ENCODE measurements at places on chromosomes 4 and X.

- peak; percentile 15 for DNase-seq
Measured at GRCh38 chr4:53908661-53909078, 155.7 kb downstream of the CHIC2 start.

- DNase-seq = no peak
Measured at GRCh38 chrX:54994668-54995351, 822 bp upstream of the PFKFB1 start.

- DNase-seq = no peak
Measured at GRCh38 chr4:43987331-43987944, 461.2 kb downstream of the KCTD8 start.

DNA sequence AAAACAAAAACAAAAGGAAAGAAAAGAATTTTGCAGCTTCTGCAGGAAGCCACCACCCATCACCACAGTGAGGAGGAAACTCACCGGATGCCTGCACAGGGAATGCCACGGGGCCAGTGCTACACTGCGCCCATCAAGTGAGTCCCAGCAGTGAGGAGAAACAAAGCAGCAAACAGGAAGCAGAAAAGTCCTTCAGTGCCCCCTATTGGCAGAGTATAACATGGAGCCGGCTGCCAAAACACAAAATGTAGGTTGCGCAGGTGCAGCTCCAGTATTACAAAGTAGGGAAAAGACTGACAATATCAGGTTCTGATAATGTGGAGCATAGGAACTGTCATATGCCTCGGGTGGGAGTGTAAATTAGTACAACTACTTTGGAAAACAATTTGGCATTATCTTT is 23.3 kb upstream of the SCML2 start:
- peak; percentile 35 for DNase-seq

GRCh38 chr4:147463065-147463464 is 17.8 kb upstream of the EDNRA start:
- no peak for DNase-seq

DNA sequence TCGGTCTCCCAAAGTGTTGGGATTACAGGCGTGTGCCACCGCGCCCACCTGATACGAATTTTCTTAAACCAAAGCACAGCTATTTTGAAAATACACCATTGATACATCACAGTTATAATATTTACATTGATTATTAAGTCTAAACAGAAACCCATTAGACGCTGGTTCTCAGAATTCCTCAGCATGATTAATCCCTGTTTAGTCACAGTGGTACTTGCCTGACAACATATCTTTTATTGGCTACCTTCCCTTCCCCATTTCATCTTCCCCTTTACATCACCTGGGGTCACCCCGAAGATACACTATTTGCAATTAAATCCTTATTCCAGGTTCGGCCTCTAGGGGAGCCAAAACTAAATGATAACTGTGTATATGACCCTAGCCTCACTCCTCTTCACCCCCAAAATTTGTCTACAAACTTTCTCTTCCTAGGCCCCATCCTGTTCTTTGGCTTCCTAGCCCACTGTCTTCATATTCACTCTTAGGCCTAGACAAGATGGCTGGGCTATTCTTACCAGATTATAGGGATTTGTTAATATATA is 36.8 kb upstream of the IL1RAPL1 start:
- no peak for DNase-seq

- DNase-seq = no peak
Measured at GRCh38 chr4:6391852-6392188, 80.6 kb downstream of the PPP2R2C start.

GRCh38 chr4:12875640-12876243 is 608.4 kb downstream of the RAB28 start:
- no peak for DNase-seq

GRCh38 chrX:10636337-10636736 is 16.0 kb upstream of the MID1 start:
- DNase-seq = peak; percentile 48

- DNase-seq = no peak
Measured at GRCh38 chrX:9286234-9286633, 178.6 kb upstream of the TBL1X start.

DNA sequence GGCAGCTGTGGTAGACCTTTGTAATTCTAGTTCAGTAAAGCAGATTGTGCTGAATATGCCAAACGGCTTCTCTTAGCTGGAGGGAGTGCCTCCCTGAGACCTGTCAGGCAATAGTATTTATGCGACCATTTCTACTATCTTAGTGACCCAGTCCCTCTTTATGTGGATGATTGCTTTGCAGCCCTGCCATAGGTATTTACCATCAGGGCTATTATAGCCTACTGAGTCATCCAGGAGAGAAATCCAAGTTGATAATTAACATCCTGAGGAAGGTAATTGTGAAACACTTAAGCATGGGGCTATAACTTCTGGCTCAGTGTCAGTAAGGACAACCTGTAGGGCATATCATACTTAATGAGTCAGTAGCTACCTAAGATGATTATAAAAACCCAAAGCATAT is 103.9 kb upstream of the MAOA start:
- DNase-seq = no peak

DNA sequence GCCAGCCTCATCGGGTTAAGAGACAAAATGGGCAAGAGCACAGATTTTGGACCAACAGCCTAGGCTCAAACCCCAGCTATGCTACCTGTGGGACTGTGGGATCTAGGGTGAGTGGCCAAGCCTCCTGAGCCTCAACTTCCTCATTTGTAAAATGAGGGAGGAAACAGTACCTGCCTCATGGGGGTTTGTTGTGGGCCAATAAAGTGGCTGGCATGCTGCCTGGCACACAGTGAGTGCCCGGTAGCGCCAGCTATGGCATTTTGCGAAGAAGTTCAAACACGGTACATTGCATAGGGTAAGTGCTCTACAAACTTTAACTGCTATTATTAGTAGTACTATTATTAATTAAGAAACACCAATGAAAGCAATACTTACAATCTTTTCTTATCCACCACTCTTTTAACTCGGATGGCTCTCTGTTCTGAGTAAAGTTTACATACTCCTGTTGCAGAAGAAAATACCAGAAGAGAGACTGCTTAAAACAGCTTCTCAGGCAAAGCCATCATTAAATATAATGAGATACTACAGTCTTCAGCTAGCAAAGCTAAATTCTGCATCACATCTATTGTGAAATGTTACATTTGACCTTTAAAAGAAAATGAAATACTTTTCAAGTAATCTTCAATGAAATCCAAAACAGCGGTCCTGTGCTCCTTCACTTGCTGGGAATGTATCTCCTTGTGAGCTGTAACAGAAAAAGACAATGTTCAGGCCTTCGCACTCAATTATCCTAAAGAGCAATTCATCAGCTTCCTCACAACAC is 70.1 kb downstream of the NSG1 start:
- DNase-seq = no peak

GRCh38 chr4:138243369-138243768 is 1.2 kb upstream of the SLC7A11 start:
- DNase-seq = peak; percentile 42

DNA sequence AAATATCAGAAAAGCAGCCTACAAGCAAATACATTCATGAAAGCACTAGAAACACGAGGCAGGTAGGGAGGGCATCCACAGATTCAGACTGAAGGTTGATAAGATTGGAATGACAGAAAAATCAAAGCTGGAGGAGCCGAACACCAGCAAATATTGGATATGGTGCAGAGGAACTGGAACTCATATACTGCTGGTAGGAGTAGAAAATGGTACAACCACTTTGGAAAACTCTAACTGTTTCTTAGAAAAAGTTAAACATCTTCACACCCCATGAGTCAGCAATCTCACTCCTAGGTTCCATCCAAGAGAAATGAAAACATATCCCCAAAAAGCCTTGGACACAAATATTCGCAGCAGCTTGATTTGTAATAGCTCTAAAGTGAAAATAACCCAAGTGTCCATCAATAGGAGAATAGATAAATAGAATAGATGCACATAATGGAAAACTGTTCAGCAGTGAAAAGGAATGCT is 27.1 kb downstream of the CD99L2 start:
- no peak for DNase-seq

DNA sequence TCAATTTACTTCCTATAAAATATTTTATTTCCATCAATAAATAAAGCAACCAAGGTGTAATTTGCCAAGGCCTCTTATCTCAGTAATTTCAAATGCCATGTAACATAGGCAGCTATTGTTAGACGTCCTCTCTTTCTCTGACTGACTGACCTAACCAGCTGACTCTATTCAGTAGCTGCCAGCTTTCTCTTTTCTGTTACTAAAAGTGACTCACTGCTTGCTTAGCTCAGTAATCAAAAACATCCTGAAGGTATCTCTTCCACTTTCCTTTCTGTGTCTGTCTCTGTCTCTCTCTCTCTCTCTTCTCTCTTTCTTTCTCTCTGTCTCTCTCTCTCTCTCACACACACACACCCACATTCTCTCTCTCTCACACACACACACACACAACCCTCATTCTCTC is 134.2 kb downstream of the SPOCK3 start:
- peak; percentile 83 for DNase-seq

DNA sequence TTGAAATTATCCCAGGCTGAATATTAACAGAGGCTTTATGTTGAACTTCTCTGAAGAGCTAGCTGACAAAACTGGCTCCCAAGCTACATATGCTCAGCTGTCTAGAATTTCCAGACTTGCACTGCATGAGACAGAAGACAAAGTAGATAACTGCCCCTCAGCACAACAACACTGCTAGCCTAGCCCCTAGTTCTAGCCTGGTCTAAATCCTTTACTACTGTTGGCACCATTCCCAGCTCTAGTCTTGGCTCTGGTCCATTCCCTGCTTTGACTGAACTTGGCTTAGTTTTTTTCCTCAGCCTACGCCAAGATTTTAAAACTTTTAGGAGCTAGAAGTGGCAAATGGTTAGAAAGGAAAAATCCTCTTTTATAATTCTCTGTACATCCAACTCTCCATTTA is 7.6 kb upstream of the OPHN1 start:
- DNase-seq = no peak

GRCh38 chr4:73055241-73055897 is 14.1 kb downstream of the COX18 start:
- DNase-seq = no peak

GRCh38 chrX:30568136-30568535 is 9.4 kb downstream of the TASL start:
- no peak for DNase-seq

DNA sequence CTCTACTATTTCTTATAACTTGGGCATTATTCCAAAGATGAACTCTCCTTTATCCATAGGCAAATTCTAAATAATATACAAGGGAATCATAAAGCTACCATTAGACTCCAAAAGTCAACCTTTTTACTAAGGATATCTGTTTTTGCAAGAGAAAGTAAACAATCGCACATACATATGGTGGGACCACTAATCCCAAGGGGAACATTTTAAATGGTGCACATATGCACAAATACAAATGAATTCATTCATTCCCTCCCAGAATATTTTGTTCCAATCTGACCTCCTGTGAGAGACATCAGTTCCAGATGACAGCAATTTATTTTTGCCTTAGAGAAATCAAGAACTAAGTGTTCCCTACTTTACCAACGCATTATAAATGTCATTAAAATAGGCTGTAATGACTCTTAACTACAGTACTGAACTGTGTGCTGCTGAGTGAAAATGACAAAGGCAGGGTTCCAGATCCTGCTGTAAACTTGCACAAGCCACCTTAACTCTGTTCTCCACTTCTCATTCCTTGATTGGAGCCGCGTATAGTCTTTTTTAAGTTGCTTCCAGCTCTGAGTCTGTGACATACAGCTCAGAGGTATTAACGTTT is 2.0 kb downstream of the DHX15 start:
- no peak for DNase-seq

DNA sequence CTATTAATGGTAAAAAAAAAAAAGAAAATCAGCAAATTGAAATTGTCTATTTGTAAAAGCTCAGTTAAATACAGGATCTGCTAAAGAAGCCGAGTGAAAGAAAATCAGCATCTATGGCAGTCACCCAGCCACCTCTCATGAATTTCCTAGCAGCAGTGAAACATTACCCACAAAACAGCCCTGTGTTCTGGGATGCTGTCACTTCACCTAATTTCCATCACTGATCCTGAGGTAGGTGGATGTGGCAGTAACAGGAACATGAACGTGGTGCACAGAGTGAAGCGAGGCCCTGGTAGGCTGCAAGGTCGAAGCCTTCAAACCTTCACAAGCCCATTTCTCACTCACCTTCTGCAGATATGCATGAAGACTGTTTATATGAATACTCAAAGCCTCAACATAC is 65.2 kb downstream of the RXFP1 start:
- no peak for DNase-seq

DNA sequence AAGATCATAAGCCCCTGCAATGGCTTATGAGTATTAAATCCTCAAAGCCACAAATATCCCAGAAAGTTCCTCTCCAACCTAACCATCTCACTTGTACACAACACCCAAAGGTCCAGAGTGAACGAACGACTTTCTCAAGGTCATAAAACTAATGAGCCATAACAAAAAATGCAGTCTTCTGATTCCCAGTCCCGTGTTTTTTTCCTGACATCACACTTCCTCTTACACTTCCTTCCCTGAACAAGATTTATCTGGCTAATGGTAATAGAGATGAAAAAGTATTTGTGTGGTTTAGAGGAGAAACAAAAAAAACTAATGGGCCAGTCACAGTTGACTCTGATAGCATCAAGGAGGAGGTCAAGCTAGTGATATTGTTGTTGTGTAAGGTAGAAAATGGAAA is 99.5 kb upstream of the KLHL13 start:
- no peak for DNase-seq

GRCh38 chr4:25504932-25505636 is 128.0 kb downstream of the ANAPC4 start:
- DNase-seq = no peak

- DNase-seq = no peak
Measured at GRCh38 chrX:136907621-136908020, 27.1 kb upstream of the RBMX start.

- DNase-seq = no peak
Measured at GRCh38 chr4:182294451-182294850, 51.2 kb downstream of the TENM3 start.

GRCh38 chr4:75658876-75659275 is 14.3 kb downstream of the G3BP2 start:
- DNase-seq = no peak

- no peak for DNase-seq
Measured at GRCh38 chrX:118115953-118116712, 477 bp downstream of the KLHL13 start.
